ENCODE measurements at places on chromosomes 1 and 21.
A peak's percentile ranks its signal among the peaks of the same experiment; 100 is the strongest.

- no peak for DNase-seq
Measured at GRCh38 chr1:69551476-69552324, 16.0 kb upstream of the LRRC7 start.

- no peak for DNase-seq
Measured at GRCh38 chr1:40824591-40825434, 37.4 kb downstream of the CITED4 start.

- DNase-seq: no peak
Measured at GRCh38 chr1:222788402-222789156, 26.3 kb upstream of the DISP1 start.

- DNase-seq: no peak
Measured at GRCh38 chr1:160608514-160608913, 29.2 kb upstream of the CD84 start.

DNA sequence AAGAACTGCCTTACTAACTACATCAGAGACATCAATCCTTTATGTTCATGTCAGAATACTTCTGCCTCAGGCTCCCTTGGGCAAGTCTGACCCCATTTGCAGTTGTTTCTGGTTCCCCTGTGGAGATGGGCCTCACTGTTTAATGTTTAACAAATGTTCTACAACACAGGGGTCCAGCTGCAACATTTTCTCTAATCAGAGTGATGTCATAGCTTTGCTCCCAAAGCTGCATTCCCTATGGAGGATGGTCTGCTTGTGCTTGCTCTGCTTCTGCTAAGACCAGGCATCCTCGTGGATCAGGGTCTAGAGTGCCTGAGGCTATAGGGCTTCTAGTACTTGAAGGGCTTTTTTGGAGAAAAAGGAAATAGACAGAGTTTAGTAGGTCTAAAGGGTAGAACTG, 1071.2 kb downstream of the TTLL7 start:
- DNase-seq: no peak

DNA sequence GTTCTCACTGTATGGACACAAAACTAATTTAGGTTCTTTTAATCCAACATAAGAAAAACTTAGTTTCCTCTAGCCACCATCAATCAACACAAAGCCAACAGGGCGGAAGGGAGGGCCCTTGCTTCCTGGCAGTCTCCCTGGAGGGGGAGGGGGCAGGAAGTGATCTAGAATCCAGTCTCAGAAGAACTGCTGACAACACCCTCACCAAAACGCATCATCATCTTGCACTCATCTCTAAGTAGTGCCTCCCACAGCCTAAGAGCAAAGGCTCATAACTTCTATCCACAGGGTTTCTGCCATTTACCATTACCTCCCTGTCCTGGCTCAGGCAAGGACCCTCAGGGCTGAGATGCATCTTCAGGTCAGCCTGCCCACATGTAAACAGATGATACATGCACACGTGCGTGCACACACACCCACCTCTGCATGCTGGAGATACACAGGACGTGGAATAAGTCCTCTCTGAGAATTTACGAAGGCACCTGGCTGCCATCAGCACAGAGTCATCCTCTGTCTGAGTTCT, 20.5 kb downstream of the HIVEP3 start:
- DNase-seq: peak; percentile 48

- DNase-seq: peak; percentile 34
Measured at GRCh38 chr1:172778456-172779455, 119.9 kb downstream of the FASLG start.

DNA sequence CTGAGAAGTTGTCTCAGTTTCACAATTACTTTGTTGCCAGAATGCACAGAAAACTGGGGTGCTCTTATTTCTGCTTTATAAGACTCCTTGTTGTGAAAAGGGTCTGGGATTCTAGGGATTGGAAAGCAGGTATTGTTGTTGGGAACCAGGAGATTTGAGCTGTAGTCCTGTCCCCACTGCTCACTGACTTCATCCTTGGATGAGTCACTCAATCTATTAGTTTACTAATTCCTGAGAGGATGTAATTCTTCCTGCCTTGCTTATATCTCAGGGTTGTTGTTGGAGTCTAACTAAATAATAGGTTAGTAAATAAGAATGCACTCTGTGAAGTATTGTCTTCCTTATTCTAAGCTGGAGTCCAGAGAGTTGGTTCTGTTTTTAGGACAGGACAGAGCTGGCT, 172.5 kb upstream of the GALNT2 start:
- no peak for DNase-seq

DNA sequence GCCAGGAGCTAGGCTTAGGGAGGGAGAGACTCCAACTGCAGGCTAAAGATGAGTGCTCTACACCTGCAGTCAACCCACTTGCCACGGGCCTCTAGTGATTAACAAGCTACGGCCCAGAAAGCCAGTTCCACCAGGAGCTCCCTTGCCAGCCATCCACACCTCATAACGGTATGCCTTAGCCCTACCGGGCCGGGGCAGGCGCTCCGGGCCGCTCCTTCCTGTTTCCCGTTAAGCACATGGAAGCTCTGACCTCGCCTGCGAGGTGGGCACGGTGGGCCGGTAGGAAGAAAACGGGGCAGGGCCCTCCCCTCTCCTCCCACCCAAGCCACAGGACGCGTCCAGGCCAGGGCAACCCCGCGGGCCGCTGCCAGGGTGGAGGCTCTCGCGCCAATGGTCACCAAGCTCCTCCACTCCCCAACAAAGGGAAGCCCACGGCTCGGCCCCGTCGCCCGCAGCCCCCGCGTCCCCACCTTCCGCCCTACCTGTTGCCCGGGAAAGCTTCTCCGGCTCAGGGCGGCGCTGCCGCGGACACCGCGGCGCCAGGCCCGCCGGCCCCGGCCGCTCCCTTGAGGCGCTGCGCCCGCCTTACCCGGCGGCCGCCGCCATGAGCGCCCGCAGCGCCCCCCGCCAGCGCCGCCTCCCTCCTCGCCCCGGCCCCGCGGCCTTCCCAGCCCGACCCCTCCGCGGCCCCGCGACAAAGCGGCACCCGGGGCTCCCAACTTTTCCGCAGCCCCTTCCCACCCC, 627 bp downstream of the CERS2 start:
- peak; percentile 66 for DNase-seq

GRCh38 chr1:180282401-180283044, 52.5 kb downstream of the LHX4 start:
- DNase-seq: no peak

DNA sequence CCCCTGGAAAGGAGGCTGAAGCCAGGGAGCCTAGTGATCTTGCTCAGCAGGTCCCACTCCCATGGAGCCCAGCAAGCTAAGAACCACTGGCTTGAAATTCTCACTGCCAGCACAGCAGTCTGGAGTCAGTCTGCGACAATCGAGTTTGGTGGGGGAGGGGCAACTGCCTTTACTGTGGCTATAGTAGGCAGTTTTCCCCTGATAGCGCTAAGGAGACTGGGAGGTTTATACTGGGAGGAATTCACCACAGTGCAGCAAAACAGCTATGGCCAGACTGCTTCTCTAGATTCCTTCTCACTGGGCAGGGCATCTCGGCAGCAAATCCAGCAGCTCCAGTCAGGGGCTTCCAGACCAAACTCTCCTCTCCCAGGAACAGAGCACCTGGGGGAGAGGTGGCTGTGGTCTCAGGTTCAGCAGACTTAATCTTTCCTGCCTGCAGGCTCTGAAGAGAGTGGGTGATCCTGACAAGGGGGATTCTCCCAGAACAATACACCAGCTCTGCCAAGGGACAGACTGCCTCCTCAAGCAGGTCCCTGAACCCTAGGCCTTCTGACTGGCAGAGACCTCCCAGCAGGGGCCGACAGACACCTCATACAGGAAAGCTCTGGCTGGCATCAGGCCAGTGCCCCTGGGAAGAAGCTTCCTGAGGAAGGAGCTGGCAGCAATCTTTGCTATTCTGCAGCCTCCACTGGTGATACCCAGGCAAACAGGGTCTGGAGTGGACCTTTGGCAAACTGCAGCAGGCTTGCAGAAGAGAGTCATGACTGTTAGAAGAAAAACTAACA, 548.5 kb upstream of the NEGR1 start:
- DNase-seq: no peak

GRCh38 chr21:38628349-38628748, 130.1 kb upstream of the ERG start:
- DNase-seq: no peak

DNA sequence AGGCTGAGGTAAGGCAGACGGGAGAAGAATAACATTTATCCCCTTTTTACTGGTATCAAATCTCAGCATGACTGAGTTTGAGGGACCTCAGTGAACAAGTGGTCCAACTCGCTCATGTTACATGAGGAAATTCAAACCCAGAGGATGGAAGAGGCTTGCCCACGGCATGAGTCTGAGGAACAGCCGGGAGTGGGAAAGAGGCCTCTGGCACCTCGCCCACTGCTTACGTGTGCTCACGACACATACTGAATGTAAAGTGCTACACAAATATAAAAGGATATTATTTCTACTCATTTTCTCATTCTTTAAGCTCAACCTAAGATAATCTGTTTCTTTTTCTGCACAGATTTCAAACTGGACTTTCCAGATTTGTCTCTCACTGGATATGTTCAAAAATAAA, 14.7 kb downstream of the BEND5 start:
- DNase-seq: no peak

GRCh38 chr1:223832637-223832943, 13.2 kb downstream of the TP53BP2 start:
- no peak for DNase-seq

GRCh38 chr21:17119466-17120297, 393.2 kb upstream of the CXADR start:
- DNase-seq: no peak

Measured in suppressor macrophage treated with lipopolysaccharide for 1 hour (primary cell).